HepG2 (cell line): ENCODE measurements at places on chromosomes 5 and 9. TPM values are rescaled to one million over a fixed set of nuclear protein-coding genes. Genes with fewer than 3 reads are reported as not detected.

GRCh38 chr9:28120184-28120583 is 546.9 kb upstream of the C9orf72 start:
- DNase-seq = no peak

DNA sequence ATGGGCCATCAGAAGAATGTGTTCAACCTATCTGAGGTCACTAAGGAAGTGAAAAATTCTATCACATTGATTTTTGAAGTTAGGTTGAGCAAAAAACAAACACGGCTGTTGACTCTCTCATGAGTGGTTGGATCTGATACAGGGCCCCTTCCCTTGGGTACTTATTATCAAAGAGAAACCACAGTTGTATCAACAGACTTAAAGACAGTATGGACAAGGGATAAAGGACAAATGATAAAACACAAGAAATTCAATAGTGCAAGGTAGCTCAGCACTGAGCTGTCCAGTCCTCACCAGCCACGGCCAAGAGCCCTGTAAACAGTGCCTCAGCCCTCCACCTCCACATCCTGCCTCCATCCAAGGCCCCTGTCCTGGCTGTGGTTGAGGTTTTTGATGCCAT is 86.9 kb downstream of the UBE2QL1 start:
- no peak for DNase-seq

- DNase-seq = no peak
These were observed 1802.5 kb downstream of the EFNA5 start for GRCh38 chr5:105868038-105868780.

DNA sequence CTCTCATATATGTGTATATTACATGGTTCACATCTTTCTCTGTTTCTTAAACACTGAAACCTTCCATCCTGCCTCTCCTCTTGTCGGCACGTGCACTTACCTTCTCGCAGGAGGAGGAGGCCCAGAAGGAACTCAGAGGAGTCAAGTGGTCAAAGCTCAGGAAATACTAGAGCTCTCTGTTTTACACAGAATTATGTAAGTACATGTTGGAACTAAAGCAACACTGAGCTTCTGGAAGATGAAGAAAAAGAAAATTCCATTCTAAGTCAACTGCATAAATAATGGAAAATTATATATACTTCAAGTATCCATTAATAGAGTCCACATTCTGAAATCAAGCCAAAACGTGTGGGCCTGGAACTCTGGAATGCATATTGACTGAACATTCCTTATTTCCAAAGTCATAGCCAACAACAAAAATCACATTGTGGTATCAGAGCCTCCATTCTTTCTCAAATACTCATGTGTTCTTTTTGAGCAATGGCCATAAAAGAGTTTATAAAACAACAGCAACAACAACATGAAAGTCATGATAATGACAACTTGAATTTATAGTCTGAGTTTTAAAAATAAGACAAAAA is 121.5 kb upstream of the RAI14 start:
- DNase-seq = no peak

The ANKRD31 gene
- 0.08 and 0.09 TPM in 2 replicates for total RNA-seq

The RORB gene
- total RNA-seq = not detected in 2 replicates
